Stimulated activated CD4-positive, alpha-beta T cell treated with anti-CD3 and anti-CD28 coated beads, Interleukin-1b, Interleukin-23, amount 100 ng/mL, for 4 hours (primary cell): ENCODE measurements at places on chromosomes 3 and 15.

- no peak for DNase-seq
Measured at GRCh38 chr3:27479806-27480543, 4.2 kb downstream of the SLC4A7 start.

DNA sequence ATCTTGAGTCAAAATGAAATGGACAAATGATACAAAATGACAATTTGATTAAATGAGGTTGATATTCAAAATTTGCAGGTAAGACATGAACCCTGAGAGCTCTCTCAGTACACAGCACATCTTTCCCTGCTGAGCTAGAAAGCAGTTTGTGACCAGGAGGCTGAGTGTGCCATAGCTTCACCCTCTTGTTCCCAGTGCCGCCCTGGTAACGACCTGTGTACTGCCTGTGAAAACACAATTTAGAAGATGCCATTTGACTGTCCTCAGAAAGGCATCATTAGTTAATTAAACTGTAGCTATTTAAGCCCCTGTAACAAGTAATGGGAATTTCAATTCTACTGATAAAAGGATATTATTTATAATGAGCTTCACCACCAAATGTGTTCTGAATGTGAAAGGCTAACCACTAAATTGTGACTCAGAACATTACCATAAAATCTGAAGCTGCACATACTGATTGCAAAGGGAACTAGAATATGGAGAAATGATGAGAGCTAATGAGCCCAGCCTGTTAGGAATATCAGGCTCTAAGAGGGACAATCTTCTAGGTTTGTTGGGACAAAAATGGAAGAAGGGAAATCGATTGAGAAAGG lies 212.9 kb upstream of the ARPP21 start:
- DNase-seq, result no peak

DNA sequence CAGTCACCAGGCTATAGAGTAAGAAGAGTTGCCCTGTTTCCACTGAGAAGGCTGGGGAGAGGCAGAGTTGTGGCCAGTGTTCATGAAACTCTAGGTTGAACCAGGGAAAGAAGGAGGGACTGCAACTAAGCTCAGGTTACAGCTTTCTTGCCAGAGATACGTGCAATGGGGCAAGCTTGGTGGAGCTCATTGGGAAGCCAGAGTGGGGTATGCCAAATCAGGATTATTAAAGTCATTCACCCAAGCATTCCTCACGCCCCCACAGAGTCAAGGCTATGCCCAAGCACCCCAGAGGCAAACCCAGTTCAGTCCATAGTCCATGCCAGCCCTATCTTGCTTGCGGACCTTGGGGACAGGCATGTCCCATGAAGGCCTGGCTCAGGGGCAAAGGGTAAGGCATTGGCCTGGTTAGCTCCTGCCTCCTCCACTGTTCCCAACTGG lies 17.6 kb downstream of the SLC6A20 start:
- no peak for DNase-seq

GRCh38 chr3:154135511-154136173 lies 14.5 kb downstream of the ARHGEF26 start:
- DNase-seq, result no peak

DNA sequence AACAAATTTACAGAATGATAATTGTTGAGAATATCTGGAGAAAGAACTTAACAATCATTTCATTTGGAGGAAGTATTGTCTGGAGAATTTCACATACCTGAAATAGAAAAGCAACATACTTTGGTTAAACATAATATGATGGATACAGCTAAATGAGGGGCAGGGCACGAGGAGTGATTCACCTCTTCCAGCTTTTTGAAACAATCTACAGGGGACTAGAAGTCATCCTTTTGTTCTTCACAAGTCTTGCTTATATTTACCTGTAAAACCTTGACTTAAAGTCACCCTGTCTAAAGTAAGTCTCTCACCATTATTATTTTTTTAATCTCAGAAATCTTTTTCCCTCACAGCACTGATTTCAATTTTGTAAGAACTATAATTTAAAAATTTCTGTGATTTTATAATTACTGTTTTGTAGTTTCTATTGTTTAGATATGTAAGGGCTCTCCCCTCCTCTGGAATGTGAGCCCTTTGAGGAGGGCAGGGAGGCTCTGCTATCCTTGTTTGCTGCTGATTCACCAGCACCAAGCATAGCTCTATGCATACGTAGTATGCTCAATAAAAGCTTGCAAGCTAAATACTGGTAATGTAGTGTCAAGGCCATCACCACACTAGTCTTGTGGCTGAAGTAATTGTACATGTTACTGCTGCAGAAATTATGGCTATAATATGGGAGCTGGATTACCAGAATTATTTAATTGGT lies 193.9 kb upstream of the THRB start:
- no peak for DNase-seq

GRCh38 chr3:102248981-102249705 lies 185.7 kb upstream of the ZPLD1 start:
- no peak for DNase-seq

- no peak for DNase-seq
Measured at GRCh38 chr15:73425510-73425909, 17.5 kb upstream of the REC114 start.

- DNase-seq, result peak; percentile 90
Measured at GRCh38 chr3:185282696-185283373, 29.0 kb upstream of the EHHADH start.

- no peak for DNase-seq
Measured at GRCh38 chr3:171566803-171567422, 106.7 kb upstream of the TNIK start.

DNA sequence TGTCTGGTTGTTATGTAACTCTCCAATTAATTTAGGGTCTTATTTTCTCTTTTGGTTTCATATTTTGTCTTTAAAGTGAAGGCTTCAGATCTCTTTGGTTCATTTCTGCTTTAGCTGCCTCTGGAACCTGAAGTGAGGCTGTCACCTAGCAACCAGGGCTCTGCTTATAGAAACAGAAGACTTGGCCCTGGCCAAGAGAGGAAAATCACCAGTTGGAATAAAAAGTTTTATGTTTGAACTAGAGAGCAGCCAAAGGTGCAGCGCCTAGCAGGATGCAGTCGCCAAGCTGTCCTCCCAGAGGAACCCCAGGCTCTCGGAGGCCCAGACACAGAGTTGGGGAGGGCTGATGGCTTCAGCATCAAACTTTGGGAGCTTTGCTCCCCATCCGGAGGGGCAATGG lies 41.1 kb downstream of the LYZL4 start:
- no peak for DNase-seq

- no peak for DNase-seq
Measured at GRCh38 chr3:12752809-12753208, 6.2 kb downstream of the TMEM40 start.

GRCh38 chr15:70426096-70426821 lies 328.5 kb upstream of the TLE3 start:
- no peak for DNase-seq

GRCh38 chr3:171159024-171159821 lies 132.7 kb upstream of the SLC2A2 start:
- DNase-seq, result no peak

- DNase-seq, result no peak
Measured at GRCh38 chr15:70337277-70338186, 239.8 kb upstream of the TLE3 start.

DNA sequence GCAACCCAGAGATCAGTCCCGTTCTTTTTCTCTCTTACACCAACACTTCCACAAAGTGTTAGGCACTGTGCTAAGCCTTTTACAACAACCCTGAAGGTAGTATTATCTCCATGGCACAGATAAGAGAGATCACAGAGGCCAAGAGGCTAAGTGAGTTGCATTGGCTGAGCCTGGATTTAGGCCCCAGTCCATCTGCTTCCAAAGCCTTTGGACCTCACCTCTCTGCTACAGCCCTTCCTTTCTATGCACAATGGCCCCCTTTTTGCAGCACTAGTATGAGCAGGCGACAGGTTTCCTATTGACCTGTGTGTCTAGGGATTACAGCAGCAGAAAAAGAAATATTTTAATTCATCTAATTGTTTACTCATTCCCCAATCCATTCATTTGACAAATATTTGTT lies 76.2 kb downstream of the CRYGS start:
- DNase-seq, result no peak

GRCh38 chr15:69924531-69924930 lies 173.2 kb downstream of the TLE3 start:
- no peak for DNase-seq

- DNase-seq, result no peak
Measured at GRCh38 chr3:173789530-173790162, 392.1 kb downstream of the NLGN1 start.

DNA sequence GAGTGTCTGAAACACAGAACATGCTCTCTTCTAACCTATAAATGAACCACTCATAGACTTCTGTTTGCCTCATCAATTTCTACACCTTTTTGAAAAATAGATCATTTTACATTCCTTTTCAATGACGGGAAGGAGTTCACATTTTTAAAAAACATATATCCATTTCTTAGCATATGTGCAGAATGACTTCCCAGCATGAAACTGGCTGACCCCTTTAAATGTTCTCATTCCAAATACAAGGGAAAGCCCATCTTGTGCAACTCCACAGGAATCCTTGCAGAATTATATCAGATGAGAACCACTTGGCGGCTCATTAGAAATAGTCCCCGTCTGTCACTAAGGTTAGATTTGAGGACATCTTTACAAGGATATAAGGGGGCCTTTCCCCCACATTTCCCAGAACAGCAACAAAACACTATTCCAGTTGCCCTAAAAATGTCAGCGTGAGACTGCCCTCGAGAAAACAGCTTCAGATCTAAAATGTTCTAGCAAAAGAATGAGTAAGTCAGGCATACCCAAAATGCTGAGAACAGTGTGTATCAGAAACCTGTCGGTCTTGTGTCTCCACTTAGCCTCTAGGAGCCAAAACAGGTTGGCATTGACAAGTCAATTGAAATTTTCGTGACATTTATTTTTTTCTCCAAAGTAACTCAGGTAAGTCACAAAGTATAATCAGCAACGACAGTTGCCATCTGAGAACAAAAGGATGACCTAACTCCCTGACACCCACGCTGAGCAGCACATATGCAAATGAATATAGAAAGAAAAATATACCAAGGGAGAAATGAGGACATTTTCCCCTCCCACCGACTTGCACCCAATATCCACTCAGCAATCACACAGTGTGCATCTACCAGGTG lies 63.1 kb downstream of the FOXP1 start:
- DNase-seq, result no peak

DNA sequence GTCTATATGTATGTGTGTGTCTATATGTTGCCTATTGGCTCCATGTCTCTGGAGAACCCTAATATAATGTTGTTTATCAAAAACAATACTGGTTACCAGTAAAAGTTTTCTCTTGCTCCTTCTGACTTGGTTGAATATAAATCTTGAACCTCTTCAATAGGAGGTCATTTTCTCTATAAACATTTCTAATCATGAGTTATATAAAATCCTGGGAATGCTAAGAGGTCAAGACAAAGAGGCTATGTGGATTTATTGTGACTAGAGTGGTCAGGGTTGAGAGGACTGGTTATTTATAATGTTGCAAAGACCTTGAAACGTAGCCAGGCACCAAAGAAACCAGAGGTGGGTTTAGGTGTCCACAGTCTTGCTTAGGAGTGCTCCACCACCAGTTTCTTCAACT lies 1.2 kb upstream of the MINDY4B start:
- no peak for DNase-seq

GRCh38 chr3:72176537-72177041 lies 391.6 kb upstream of the PROK2 start:
- DNase-seq, result no peak

DNA sequence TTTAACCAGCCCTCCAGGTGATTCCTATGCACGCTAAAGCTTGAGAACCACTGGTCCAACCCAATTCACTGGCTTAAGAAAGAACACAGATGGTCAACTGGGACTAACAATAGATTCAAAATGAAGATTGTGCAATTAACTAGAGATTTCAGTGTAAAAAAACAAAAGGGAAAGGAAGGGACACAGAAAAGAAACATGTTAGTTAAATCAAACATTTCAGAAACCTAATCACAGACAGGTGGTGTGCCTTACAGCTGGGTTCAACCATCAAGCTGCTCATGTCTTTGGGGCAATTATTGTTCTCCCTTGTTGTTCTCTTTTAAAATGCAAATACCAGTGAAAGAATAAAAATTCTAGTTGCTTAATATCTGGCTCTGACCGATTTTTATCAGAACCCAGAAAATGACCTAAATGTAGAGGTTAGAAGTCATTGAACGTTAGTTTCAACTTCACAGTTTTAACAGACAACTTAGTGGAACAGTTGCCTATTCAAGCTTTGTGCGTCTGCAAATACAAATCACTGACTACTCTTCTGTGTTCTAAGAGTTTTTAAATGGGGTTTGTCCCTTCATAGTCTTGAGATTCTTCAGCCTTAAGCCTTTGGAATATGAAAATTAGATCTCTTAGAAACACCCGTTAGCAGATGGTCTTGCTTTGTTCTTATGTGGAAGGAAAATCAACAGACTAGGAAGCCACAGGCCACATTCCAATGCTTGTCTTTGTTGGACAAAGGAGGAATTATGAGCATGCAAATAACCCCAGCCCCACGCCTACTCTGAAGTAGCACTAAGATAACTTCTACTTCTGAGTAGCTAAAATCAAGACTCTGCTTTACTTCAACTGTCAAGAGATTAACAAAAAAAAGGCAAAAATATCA lies 223.4 kb downstream of the ATP8B4 start:
- no peak for DNase-seq

GRCh38 chr15:83283813-83284558 lies 478 bp downstream of the BNC1 start:
- DNase-seq, result no peak

DNA sequence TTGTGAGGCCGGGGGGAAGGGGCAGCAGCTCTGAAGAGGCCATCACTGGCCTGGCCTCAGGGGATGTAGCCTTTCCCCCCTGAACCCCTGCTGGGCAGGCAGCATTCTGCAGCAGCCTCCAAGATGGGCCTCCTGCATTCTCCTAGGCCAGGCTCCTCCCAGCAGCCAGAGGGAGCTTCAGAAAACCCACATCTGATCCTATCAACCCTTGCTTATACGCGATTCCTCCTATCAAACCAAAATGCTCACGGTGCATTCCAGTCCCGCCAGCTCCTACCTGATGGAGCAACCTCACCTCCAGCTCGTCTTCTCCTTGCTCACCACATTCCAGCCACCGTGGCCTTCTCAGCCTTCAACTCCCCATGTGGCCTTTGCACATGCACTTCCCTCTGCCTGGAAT lies 85.7 kb downstream of the MEGF11 start:
- DNase-seq, result no peak

DNA sequence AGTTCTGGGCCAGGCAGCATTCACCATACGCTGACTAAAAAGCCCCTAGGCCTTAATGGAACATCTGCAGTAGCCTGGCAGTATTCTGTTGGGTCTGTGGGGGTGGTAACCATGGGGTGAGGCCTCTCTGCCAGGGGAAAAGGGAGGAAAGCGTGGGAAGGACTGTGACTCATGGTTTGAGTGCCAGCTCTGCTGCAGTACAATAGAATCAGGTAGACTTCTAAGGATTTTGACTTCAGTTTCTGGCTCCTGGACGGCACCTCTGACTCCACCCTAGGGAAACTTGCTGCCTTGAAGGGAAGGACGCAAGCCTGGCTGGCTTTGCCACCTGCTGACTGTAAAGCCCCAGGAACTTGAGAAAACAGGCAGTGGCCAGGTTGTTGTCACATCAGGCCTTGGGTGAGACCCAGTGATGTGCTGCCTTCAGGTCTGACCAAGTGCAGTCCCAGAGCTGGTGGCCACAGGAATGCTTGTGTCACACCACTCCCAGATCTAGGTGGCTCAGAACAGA lies 148.6 kb downstream of the SUCNR1 start:
- no peak for DNase-seq

- DNase-seq, result no peak
Measured at GRCh38 chr15:90982135-90982534, 12.2 kb downstream of the PRC1 start.

GRCh38 chr3:78143000-78143399 lies 1103.1 kb downstream of the ROBO2 start:
- DNase-seq, result no peak

- DNase-seq, result no peak
Measured at GRCh38 chr15:100206643-100207042, 135.1 kb downstream of the ADAMTS17 start.
